ENCODE measurements at places on chromosomes 12 and 14.

DNA sequence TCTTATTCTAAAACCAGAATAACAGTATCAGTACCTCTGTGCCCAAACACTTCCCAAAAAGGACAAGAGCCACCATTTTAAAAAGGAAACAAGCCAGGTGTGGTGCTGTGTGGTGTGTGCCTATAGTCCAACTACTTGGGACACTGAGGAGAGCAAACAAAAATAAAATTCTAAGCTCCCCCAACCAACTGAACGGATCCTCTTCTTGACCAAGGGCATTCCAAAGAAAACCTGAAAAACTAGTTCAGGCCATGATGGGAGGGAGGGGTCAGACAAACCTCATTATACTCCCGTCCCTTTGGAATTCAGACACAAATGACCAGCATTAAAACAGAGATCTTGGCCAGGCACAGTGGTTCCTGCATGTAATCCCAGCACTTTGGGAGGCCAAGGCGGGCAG is 20.5 kb downstream of the SLC11A2 start:
- DNase-seq: no peak

DNA sequence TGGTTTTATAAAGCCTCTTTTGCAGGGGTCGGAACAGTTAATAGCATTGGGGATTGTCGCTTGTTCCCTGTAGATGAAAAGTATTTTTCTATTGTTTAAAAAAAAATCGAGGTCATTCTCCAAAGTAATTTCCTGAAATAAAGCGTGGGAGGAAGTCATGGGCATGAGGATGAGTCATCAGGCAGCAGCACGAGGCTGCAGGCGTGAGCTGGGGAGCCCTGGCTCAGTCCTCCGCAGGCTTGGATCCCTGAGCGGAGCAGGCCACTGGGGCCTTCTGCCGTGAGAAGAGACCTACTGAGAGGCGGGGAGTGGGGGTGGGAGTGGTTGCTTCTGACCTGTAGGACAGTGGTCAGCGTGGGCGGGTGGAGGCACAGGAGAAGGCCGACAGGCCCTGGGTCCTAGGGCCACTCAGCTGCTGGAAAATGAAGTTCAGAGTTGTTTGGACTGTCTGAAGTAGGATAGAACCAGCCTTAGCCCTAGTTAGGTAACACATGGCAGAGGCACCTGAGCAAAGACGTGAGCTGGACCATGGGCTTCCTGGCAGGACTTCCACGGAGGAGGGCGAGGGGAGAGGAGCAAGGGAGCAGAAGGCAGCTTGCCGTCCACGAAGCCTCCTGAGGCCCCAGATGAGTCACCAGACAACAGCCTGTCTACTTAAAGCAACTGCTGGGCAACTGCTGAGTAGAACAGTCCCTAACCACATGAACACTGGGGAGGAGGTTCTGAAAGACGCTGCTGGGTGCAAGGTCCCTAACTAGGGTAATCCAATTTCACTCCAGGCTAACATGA is 21.1 kb upstream of the LGALS3 start:
- no peak for DNase-seq

DNA sequence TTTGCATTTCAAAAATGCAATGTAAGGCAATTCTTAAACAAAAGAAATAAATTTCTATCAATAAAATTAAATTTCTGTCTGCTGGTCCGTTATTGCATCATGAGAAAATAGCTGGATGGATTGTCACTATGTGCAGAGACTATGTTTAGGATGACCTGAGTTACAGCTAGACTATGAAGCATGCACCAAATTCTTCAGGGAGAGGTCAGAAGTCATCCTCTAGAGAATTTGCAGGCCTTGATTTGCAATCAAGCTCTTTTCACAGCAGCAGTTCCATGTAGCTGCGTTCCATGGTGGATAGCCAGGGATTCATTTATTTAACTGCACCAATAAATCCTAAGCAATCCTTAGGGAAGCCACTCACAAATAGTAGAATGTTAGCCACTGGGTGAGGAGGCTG is 253.7 kb downstream of the MSRB3 start:
- no peak for DNase-seq

GRCh38 chr14:35201066-35201465 is 78.7 kb downstream of the PRORP start:
- DNase-seq: no peak

GRCh38 chr12:111330800-111331752 is 37.8 kb downstream of the PHETA1 start:
- peak; percentile 14 for DNase-seq

GRCh38 chr12:75599061-75599460 is 87.7 kb upstream of the KRR1 start:
- no peak for DNase-seq

- DNase-seq: no peak
These were observed 319.2 kb upstream of the PRICKLE1 start for GRCh38 chr12:42908712-42909111.
